ENCODE measurements at places on chromosomes 2 and 18.
A peak's percentile ranks its signal among the peaks of the same experiment; 100 is the strongest.

DNA sequence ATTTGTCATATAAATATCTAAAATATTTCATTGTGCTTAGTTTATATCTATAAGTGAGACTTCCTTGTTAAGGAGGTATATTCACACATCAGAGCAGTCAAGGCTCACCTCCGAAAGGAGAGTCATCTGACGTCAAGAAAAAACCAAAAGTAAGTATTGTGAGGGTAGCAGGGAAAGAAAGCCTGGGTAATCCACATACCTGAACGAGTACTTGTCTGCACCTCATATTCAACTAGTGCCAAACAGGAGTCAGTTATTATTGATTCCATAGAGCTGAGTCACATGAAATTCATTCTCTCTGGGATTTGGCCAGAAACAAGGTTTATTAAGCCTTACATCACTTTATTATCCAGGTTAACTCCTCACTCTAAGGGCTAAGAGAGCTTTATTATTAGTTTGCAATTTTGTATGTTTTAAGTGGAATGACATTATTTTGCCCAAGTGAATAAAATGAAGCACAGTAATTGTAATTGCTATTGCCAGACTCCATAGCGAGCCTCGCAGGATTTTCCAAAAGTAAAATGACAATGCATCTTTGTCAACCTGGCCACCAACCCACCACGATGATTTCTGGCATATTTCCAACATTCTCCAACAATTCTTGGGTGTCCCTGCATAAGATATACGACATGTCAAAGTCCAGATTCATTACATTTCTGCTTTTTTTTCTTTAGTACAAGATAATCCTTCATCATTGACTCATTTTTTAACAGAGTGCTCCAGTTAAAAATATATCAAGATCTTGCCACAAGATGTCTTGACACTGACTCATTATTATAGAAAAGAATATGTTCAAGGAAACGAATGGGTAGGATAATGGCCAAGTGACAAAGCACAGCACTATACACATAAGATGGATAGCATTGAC is 1210.4 kb upstream of the ACVR2A start:
- DNase-seq, result no peak

DNA sequence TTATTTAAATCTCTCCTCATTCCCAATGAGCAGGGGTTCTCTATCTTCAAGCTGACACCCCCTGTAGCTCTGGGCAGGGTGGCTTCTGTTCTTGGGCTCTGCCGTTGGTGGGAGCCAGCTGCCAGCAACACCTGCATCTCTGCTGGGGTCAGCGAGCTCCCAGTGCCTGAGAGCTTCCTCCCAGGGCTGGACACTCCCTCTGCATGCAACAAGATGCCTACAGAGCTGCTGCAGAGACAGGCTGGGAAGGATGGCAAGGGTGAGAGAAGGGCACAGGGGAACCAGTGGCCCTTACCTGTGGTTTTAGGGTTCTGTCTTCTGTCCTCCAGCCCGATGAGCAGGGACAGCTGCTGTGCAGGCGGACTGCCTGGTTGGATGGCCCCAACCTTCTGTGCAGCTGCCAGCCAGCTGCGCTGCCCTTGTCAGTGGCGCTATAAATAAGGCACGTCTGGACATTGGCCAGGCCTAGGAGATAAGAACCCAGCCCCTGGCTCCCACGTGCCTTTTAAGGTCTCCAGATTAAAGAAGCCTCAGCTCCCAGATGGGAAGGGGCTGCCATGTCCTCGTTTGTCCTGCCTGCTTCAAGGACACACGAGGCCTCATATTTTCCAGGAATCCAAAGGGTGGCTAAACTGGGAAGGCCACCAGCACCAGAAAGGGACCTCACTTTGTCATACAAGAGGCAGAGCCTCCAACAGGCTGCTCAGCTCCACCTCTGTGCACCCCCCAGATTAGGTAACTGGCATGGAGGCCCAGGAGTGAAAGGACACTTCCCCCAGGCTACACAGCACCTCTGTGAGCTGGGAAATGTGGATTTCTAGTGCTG is 39.5 kb upstream of the FHL2 start:
- DNase-seq, result no peak

- DNase-seq, result no peak
Measured at GRCh38 chr2:96389736-96390135, 54.2 kb downstream of the NCAPH start.

GRCh38 chr2:23346781-23347180 is 38.2 kb upstream of the KLHL29 start:
- no peak for DNase-seq

DNA sequence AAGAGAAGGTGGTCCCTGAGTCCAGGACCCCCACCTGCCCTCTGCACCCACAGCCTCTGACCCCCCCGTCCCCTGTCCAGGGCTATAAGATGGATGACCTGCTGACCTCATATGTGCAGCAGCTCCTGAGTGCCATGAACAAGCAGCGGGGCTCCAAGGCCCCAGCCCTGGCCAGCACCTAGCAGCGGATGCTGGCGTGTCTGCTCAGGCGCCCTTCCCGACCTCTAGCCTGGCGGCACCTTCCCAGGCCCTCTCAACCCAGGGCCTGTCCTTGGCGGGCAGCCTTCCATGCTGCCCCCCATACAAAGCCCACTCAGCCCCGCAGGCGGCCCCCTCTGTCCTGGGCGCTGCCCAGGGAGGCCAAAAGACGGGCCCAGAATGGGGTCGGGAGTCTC is 8.7 kb upstream of the GPR17 start:
- DNase-seq, result no peak

GRCh38 chr2:232789082-232789481 is 12.7 kb upstream of the KCNJ13 start:
- no peak for DNase-seq

- DNase-seq, result peak; percentile 76
Measured at GRCh38 chr2:6927186-6927585, 10.0 kb downstream of the RNF144A start.

DNA sequence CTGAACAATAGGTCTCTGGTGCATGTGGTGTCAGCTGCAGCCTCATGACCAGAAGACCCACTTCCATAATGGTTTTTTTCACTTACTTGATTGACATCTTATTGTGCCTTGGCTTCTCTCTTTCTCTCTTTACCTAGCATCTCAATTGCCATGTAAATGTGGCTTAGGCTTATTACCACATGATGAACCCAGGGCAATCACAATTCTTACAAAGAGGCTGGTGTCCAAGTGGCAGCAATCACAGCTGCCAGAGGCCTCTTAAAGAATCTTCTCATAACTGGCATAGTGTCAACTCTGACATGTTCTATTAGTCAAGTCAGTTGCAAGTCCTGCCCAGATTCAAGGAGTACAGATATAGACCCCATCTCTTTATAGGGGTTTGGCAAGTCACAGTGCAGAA is 1224.8 kb downstream of the SUCLG1 start:
- DNase-seq, result no peak

GRCh38 chr18:48402953-48403352 is 6.2 kb downstream of the ZBTB7C start:
- no peak for DNase-seq

GRCh38 chr2:121247971-121248370 is 37.0 kb downstream of the TFCP2L1 start:
- DNase-seq, result no peak

DNA sequence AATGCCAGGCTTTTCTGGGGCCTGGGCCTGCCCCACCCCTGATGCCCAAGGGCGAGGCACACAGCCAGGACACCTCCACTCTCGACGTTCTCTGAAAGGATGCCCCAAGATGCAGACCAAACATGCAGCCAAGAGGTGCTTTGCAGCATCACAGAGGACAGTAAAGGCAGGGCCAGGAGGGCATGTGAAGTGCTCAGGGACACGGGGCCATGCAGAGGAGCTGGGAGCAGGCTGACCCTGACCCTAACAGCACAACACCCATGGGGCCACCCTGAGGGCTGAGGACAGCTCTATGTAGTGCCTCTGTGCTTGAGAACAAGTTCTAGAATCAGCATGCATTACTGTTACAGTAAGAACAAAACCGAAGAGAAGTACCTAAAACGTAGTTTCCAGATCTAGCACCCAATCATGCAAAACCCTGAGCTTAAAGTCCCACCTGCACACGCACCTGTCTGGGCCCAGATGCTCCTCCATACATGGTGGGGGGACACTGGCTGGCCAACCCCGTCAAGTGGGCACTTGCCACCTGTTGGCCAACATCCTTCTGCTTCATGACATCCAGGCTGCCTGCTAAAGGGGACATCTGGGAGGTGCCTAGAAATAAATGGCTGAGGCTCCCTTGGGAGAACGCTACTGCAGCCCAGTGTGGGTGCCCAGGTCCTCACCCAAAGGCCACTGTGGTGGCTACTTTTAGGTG is 15.4 kb downstream of the HS6ST1 start:
- no peak for DNase-seq

GRCh38 chr18:28178720-28179119 is 1.8 kb upstream of the CDH2 start:
- no peak for DNase-seq

DNA sequence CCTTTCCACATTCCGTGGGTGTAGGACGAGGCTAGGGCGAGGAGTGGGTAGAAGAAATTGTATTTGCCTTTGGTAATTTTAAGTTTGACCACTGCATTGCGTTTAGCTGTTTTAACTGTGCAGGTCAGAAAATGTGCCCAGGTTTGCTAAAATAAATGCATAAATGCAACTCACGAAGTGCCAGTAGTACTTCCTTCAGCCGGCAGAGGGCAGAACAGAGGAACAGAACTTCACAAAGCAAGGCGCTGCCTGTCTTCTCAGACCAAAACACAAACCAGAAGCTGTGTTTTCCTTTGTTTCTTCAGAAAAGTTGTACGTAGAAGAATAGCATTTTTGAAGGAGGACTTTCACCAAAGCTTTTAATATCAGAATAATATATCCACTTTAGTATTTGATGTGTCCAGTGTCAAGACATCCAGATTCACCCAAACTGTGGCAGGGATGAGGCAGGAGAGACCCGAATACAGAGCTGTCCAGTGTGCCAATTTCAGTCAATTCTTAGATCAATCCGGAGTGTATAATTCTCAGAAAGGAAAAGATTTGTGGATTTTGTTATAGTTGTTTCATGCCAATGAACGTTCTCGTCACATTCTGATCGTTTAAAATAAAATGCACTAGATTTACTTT is 348.6 kb downstream of the DLGAP1 start:
- DNase-seq, result no peak

DNA sequence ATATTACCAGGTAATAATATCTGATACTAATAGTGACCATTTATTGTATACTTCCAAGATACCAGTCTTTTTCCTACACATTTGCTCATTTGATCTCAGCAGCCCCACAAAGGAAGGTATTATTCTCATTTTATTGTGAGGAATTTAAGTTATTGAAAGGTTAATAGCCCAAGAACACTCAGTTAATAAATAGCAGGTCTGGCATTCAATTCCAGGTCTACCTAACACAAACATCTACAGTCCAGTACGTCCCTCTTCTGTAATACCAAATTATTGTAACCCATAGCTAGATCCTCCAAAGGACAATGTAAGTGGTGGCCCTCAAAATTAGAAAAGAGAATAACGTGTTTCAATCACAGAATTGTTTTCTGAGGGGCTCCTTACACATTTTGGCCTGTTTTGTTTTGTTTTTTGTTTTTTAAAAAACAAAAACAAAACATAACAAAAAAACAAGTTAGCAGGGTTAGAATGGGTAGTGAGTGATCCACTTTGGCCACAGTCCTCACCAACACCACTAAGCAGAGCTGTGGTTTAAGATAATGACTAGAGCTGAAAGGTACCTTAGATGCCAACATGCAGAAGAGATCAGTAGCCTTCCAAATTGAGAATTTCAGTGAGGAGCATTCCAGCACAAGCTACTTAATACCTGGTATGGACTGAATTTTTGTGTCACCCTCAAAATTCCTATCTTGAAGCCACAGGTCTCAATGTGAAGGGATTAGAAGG is 137.5 kb downstream of the DYM start:
- no peak for DNase-seq

DNA sequence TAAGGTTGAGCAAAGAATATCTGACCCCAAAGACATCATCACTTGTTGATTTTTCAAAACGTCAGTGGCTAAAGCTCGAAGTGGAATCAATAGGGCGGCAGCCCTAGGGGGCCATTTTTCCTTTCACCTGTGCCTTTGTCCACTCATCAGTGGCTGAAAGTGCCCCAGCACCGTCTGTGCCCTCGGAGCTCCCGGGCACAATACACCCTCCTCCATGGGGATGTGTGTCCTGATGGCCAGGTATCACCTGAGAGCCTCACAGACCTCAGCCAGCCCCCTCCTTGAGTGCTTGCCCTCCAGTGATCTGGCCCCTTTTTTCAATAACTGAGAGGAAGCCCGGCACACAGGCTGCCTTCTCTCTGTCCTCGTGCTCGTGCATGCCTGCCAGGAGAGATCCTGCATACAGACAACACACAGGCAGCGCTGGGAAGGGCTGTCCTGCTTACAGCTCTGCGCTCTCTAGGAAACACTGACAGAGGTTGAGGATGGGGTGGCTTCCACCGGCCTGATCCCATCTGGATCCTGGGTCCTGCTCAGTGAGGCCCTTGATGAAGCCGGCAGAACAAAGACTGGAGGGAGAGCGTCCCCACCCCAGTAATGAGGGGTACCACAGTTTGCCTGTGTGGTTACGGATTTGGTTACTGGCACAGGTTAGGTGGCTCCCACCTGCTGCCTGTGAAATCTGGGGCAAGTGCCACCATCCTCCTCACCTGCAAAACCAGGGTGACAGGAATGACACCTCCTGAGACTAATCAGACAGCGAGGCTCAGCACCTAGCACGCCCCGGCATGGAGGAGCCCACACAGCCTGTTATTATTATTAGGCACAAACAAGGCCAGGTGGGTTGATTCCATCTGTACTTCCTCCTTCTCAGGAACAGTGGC is 197.5 kb upstream of the RAB6C start:
- DNase-seq, result no peak

GRCh38 chr2:174217869-174218268 is 30.5 kb downstream of the OLA1 start:
- DNase-seq, result no peak

DNA sequence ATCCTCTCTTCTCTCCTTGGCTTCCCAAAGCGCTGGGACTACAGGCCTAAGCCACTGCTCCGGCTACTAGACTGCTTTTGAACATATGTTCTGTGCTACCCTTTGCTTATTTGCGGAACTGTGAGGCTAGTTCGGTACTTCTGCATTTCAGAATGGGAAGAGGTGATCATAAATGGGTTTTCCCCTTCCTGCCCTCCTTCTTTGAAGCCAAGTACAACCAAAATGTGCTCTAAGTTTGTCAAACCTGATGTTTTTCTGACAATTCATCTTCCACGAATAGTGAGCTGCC is 1.7 kb upstream of the ESCO1 start:
- DNase-seq, result no peak

DNA sequence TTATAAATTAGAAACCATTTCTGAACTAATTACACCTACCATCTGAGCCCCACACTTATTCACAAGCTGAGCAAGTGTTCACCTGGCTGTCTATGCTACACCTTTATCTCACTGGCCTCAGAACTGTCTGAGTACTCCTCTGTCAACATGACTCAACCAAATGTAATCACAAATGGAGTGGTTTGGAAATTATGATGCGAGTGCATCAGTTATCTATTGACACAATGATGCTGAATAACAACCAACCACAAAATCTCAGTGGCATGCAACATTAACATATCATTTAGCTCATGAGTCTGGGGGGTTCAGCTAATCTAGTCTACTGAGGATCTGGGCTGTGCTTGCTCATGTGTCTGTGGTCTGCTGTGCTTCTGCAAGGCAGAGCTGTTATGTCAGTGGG is 184.2 kb upstream of the NXPH2 start:
- no peak for DNase-seq

GRCh38 chr2:13056259-13056843 is 339.6 kb downstream of the TRIB2 start:
- DNase-seq, result no peak
